ENCODE measurements at places on chromosomes 6 and 20. TPM values are rescaled to one million over a fixed set of nuclear protein-coding genes. Genes with fewer than 3 reads are reported as not detected.

SLC17A1 gene
- not detected for polyA plus RNA-seq

HLA-G gene
- not detected for polyA plus RNA-seq

SEL1L2 gene
- 0.38 TPM for polyA plus RNA-seq

COL11A2 gene
- polyA plus RNA-seq = 0.30 TPM

MAS1 gene
- not detected for polyA plus RNA-seq

BCAS1 gene
- polyA plus RNA-seq = 7.5 TPM

HLA-DPB1 gene
- 74.7 TPM for polyA plus RNA-seq

MYB gene
- polyA plus RNA-seq = 0.18 TPM

CLIC5 gene
- polyA plus RNA-seq = 2.4 TPM

CD109 gene
- polyA plus RNA-seq = 7.0 TPM

NKAIN4 gene
- polyA plus RNA-seq = 0.23 TPM

CDYL gene
- 21.4 TPM for polyA plus RNA-seq

TRIM40 gene
- not detected for polyA plus RNA-seq

ZNF133 gene
- 15.2 TPM for polyA plus RNA-seq

- no peak for DNase-seq
Measured at GRCh38 chr6:111283707-111284106, 196.4 kb downstream of the SLC16A10 start.

DNA sequence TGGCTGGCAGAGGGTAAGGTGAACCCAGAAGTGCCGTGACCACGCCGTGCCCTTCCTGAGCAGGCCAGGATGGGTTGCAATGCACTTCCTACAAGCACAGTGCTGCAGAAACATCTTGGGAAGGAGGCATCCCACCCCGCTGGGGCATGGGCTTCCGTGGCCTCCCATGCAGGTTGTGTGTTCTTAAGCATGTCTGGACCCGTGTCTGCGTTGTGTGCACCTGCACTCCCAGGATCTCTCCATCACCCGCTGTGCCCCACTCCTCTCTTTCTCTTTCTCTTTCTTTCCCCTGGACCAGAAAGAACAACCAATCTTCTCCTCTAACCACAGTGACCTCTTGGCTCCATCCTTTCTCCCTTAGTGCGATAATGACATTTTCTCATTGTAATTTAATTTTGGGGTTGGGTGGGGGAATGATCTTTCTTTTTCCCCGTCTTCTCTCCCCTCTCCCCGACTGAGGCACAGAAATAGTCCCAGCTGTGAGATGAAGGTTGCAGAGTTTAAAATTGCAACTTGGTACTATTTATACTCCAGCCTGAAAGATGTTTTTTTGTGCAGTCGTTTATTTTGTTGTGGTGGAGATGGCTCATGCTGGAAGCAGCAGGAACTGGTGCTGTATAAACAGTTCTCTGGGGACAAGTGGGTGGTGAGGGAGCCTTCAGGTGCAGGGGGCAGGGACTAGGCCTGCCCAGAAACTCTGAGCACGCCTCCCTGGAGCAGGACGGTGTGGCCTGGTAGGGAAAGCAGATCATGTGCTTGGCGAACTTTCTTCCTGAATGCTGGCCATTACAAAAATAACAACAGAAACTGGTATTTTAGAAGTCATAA lies 20.5 kb downstream of the BCAS4 start:
- DNase-seq = no peak

DNA sequence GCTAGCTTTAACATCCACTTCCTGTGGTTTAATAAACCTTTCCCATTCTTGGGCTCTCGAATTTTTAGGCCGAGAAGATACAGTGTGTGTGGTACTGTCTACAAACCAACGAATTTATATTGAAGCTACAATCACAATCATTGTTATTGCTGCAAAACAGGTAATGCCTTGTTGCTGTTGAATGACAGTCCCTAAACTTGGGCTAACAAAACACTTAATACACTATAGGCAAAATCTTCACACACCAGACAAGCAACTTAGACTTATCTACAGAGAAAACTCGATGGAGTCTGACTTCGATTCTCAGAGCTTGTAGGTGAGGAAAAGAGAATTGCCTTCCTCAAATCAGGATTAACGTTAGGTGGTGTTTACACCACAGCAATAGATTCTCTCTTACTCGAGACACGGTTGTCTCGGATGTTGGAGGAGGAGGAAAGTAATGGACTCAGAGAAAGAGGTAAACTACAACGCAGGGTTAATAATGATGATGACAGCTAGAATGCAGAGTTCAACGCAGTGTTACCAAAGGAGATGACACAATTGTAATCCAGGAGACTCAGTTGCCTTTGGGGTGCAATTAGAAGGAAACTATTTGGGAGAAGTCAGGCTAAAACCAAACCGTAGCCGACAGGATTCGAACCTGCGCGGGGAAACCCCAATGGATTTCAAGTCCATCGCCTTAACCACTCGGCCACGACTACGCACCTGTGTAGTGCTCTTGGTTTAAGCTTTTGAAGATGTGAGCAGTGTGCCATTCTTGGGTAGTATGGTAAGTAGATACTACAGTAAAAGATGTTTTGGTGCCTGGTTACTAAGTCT lies 32.5 kb upstream of the ZNF184 start:
- DNase-seq = no peak

DNA sequence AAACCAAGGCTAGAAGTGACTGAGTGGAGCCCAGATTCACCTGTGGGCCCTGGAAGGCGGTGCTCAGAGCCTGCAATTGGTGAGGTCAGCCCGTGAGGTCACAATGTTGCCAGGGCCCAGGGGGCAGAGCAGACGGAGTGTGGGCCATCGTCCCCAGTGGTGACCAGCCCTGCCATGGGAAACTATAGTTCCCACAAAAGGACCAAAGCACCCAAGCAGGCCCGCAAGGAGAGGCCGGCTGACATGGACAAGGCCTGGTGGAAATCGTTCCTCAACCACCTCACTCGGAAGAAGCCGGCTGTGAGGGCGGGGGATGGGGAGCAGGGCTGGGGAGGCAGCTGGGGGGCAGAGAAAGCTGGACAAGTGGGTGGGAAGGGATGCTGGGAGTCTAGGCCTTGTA lies at the start of gene C20orf144:
C20orf144 (plus strand) TSS at position 156 of the 400 bp plus-strand sequence; CDS start at position 175, 19 bp downstream.
- no peak for DNase-seq

DNA sequence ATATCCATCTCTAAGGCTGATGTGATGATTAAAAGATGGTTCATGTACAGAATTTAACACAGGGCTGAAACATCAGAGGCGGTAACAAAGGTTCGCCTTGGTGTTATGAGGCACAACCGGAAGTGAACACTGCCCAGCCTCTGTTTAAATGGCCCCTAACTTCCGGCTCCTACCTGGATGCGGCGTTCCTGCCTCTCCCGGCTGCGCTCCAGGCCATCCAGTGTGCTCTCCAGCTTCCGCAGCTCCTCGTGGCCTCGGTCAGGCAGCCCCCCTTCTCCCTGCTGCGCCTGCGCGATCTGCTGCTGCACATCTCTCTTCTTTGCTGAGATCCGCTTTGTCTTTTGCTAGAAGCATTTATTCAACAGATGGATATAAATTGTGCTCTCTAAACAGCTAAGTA lies 195.3 kb downstream of the SYNE1 start:
- DNase-seq = no peak

- no peak for DNase-seq
Measured at GRCh38 chr6:43246301-43247113, 3.2 kb downstream of the TTBK1 start.

DNA sequence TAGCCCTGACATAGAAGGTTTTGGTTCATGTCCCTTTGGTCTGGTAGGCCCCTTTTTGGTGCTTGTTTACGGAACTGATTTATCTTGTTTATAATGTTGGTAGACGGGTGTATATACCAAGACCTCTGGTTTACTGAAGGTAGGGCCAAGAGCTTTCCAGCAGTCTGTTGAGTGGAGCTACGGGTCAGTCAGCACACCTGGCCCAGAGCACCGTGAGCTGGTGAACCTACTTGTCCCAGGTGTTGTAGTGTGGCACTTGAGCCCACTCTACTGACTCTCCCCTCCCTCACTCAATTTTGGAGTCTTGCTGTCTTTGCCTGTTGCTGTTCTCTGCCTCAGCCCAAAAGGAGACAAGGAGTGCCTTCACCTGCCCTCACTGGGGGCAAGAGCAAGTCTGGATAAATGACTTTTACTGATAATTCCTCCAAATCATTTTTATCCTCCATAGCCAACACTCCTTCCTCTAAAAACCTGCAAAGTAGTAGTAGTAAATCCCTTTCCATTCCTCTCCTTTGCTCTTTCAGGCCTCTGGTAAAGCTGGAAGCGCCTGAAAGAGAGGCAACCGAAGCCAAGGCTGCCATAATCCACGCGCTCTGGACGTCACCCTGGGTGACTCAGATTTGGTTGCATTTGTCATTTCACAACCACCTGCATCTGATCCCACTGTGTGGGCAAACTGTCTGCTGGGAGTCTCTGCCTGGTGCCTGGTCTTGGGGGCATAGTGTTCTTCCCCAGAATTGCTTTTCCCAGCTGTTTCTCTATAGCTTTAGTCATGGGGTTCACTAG lies 22.2 kb downstream of the RREB1 start:
- no peak for DNase-seq

GRCh38 chr6:151300267-151300991 lies 60.7 kb downstream of the AKAP12 start:
- DNase-seq = no peak

GRCh38 chr6:40669343-40669742 lies 82.2 kb upstream of the LRFN2 start:
- no peak for DNase-seq

- no peak for DNase-seq
Measured at GRCh38 chr6:169589699-169590257, 112.1 kb downstream of the WDR27 start.

GRCh38 chr20:2840967-2841531 lies 504 bp downstream of the VPS16 start:
- no peak for DNase-seq

DNA sequence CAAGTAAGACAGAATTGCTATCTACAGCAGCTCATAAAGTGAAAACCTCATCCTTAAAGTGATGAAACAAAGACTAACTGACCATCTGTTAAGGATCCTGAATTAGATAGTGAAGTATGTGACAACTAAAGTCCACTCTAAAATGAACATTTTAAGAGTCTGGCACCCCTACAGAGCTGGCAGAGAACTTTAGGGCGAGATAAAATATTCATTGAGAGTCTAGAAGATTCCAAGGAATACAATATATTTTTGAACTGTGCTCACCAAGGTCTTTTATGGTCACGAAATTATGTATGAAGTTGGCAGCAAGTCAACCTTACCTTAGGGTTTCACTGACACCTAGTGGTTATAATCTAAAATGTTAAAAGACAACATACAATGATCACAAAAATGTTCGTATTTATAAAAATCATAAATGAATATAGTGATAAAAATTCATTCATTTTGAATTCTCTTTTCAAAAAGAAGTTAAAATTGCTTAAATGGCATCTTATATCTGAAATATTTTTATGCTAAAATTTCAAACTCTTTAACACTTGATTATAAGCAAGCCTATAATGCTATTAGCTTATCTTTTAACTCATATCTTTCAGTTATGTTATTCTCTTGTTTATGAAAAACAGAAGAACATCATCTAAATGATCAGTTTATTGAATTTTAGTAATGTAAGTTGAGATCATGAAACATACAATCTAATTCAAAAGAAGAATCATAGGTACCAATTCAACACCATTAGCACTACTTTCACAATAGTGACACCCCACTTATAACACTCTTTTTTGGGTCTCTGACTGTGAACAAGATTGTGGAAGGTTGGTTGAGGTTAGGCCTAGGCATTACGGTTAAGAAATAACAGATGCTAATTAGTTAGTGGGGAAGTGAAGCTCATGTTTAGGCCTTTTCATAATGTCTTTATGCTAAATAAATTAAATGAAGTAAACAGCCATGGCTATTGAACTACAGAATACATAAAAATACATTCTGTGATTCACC lies 27.5 kb downstream of the RSPH3 start:
- DNase-seq = peak; percentile 49

GRCh38 chr6:18506382-18507017 lies 119.3 kb downstream of the RNF144B start:
- DNase-seq = no peak

GRCh38 chr6:26421259-26422144 lies 18.8 kb upstream of the BTN3A3 start:
- DNase-seq = peak; percentile 90

DNA sequence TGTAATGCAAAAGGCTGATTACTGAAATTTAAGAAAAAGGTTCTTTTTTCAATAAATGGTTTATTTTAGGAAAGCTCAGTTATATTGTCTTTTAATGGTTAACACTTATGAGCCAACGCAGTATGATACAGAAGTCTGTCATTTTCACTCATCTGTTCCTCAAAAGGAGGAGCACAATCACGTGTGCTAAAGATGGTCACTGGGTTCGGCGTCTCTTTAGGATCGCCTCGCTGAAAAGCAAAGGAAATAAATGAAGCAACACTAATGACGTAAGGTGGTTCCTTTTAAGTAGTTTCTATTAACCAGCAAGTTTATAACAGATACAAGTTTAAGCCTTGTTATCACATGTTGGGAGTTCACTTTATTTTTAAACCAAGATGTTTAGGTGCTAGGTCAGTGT lies 125.7 kb downstream of the MAP3K4 start:
- DNase-seq = no peak

GRCh38 chr20:59043698-59044097 lies 1.1 kb upstream of the PRELID3B start:
- DNase-seq = no peak

DNA sequence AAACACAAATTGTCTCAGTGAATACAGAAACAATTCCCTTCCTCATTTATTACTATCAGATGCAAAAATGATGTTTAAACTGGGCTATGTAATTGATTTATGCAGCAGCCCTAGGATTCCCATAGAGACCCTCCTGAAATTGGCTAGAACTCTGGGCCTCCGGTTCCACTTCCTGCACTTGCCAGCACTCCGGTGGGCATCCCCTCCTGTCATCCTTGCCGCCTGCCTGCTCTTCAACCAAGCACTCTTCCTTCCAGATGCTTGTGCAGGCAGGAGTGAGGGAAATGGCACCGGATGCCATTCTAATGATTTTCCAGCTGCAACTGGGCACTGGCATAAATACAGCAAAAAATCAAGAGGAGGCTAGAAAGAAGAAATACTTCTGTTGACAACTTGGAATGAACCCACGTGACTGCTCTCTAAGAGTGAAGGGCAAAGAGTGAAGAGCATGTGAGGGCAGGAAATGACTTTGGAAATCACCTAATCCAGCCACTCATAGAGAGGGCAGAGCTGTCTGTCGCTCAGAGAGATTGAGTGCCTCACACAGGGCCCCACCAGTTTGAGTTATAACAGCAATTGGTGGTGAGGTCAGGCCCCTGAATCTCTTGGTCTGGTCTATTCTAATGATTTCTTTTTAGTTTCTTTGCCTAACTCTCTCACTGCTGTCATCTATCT lies 3.7 kb upstream of the NEDD9 start:
- DNase-seq = no peak

GRCh38 chr6:35980991-35981645 lies 43.3 kb downstream of the SLC26A8 start:
- no peak for DNase-seq

DNA sequence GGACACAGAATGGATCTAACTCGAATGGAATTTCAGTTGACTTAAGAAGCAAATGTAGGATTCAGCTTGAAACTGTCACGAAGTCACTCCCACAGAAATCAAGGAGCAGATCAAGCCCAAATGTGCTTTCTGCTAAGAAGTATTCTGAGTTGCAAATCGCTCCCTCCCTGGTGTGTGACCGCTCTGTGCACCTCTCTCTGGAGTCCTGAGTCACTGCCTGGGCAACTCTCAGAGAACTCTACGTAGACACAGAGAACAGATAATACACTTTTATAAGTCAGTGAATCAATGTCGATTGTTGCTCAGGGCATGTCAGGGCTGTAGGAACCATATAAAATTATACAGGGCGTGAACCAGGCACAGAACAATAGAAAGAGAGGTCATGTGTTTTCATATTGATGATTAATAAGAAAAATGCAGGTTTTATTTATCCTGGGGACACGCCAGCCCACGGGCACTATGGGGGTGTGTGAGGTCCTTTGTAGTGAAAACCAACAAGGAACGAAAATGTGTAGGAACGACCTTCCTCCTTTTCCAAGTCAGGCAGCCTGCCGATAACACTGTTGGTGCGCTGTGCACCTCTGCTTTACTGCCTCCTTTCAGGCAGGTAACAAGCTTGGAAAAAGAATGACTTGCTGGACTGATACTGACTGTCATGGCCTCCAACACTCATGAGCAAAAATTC lies 248.1 kb upstream of the FOXQ1 start:
- DNase-seq = no peak
